ENCODE measurements at places on chromosomes 3 and 15. TPM values are rescaled to one million over a fixed set of nuclear protein-coding genes. Genes with fewer than 3 reads are reported as not detected.

DNA sequence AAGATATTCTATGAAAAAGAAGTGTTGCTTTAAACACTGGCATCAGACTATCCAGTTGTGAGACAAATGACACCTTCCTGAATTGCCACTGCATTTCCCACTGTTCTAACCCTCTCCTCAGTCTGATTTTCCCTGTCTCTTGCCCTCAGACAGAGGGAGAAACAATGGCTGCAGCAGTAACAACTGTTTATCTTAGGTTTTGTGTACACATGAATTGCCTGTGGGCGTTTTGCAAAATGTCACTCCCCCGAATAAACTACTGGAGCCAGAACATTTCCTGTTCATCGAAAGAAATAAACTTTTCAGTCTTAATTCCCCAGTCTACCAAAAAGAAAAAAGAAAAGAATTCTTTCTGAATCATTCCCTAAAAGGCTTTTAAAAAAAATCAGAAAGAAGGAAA lies 155.1 kb downstream of the MAGI1 start:
- no peak for DNase-seq

DNA sequence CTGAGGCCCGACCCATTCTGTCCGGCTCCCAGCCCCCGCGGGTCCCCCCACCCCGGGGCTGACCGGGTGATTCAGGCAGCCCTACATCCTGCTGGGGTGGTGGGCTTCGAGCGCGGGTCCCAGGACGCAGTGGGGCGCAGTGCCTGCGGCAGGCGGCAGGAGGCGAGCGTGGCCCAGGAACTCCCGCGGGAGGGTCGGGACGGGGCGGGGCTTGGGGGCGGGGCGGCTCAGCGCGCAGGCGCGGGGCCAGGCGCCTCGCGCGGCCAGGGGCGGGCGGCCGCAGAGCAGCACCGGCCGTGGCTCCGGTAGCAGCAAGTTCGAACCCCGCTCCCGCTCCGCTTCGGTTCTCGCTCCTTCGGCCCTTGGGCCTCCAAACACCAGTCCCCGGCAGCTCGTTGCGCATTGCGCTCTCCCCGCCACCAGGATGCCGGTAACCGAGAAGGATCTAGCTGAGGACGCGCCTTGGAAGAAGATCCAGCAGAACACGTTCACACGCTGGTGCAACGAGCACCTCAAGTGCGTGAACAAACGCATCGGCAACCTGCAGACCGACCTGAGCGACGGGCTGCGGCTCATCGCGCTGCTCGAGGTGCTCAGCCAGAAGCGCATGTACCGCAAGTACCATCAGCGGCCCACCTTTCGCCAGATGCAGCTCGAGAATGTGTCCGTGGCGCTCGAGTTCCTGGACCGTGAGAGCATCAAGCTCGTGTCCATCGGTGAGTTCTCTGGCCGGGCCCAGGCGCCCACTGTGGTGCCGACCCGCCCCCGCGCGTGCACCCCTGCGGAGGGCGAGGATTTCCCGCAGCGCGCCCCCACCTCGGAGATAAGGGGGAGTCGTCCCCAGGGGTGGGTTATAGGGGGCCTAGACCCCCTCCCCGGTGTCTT lies at the start of gene FLNB:
Gene FLNB (plus strand): TSS at position 282 of the 885 bp plus-strand sequence. CDS start 143 bp downstream, at position 425.
- DNase-seq, result peak; percentile 78

DNA sequence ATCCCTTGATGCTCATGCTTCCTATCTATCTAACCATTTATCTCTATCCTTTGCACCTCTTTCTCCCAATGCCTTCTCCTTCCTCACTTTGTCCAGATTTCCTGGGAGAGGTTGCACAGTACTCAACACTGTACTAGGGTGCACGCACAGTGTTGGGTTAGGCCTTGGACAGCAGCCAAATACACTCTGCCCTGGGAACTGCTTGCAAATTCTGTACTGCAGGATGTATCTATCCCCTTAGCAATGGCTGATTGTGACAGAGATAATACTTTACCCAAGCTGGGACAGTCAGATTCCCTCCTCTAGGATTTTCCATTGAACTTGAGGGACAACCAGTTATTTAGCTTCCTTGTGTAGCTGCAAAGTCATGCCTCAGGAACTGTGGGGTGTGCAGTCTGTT lies 113.3 kb downstream of the IL20RB start:
- DNase-seq, result no peak

GRCh38 chr3:180378496-180378895 lies 223.5 kb upstream of the TTC14 start:
- DNase-seq, result no peak

DNA sequence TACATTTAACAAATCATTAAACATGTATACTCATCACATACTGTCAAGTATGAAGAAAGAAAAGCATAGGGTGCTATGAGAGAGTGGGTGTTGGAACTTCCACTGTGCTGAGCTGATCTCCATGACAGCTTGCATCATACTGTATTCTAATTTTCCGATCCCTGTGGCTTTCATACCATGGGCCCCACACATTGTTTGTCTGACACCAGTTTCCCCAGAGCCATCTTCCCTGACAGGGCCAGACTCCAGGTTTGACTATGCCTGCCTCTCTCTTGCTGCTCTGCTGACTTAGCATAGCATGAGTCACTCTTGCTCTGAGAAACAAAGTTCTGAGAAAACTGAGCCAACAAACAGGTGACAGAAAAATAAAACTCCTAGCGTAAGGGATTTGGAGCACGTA lies 37.0 kb upstream of the CASR start:
- DNase-seq, result no peak

DNA sequence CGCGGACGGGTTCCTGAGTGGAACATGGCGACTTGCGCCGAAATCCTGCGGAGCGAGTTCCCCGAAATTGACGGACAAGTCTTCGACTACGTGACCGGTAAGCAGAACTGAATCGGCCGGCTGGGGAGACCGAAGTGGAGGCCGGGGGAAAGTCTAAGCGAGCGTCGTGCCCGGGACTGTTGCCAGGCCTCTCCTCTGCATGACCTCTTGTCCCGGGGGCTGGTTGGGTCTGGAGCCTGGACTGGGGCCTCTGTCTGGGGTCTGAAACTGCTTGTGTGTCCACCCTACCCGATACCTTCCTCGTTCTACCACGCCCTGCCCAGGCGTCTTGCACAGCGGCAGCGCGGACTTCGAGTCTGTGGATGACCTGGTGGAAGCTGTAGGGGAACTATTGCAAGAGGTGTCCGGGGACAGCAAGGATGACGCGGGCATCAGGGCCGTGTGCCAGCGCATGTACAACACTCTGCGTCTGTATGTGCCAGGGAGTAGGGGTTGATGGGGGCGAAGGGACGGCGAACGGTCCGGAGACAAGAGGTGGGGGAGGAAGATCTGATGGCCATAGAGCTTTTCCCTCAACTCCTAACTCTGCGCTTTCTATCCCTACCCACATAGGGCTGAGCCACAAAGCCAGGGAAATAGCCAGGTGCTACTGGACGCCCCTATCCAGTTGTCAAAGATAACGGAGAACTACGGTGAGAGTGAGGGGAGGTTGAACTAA lies at the start of gene ABCF3:
Gene ABCF3 (plus strand): TSS at position 16 of the 718 bp plus-strand sequence. CDS start 9 bp downstream, at position 25.
- no peak for DNase-seq

DNA sequence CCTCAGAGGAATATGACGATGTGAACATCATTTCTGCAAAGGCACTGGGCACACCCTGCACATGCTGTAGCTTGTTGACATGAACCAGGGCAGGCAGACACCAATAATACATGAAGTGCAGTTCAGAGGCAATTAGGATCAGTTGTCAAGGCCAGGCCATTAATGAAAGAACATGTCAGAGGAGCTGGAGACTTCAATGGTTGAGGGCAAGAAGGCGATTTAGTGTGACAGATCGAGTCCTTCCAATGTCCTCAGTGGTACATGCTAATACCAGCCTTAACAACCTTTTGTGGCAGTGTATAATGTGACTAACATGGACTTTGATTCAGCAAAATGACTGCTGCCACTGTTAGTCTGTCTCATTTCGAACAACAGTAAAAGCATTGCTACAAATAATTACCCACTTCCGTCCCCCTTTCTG lies 205.2 kb upstream of the NANOGP8 start:
- no peak for DNase-seq

DNA sequence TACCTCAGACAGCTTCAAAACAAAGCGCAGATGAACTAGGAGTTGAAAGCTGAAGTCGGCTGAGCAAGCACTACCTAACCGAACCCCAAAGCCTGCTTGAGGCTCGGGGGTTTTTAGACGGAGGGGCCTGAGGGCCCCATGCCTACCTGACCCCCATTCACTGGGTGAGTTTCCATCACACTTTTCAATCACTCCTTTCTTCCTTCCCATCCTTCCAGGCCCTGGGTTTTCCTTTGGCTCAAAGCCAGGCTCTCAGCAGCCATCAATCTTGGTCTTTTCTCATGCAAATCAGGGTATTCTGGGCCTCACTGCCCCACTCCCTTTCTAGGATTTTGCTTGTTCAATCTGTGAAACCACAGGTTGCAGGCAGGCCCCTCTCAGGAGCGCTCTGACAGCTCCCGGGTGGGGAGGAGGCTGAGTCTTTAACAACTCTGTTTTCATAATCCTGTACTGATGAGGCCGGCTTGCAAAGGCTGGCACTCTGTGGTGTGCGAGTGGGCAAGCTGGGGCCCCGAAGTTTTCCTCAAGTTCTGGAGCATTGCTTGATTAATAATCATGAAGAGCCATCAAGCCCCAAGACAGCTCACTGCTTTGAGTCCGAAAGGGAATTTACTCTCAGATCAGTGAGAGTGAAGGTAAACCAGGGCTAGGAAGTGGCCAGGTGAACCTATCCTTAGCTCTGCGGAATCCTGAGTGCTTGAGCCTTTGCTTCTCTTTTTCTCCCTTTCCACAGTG lies 97.6 kb downstream of the FRMD4B start:
- no peak for DNase-seq

DNA sequence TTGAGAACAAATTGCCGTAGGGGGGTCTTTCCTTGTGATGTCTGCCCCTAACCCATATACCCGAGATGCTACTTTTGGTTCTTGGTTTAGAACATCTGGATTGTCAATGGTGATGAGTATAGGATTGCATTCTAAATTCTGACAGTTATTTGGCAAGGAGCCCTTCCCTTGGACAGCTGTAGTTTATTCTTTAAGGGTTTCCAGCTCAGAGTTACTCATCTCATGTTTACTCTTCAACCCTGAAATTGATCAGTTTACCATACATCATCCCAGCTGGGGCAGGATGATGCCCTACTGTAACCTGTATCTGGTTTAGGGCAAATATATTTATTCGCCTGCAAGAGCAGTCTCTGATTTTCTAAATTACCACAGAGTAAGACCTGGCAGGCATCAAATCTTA lies 85.7 kb upstream of the XCR1 start:
- DNase-seq, result no peak

DNA sequence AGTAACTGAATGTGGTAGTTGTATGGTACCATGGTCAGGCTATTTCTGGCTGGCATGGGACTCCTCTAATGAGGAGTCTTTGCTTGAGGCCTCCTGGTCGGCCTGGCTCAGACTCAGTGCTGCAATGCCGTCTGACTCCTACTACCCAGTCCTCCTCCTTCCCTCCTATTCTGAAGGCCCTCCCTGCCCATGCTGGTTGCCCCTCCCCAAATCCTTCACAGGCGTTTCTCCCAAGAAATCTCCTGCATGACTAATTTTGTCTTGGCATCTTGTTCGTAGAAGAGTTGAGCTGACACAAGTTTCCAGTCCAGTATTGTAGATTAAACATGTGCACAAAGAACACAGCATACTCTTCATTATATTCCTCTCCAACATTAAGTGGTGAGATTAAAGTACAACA lies 115.5 kb downstream of the NFKBIZ start:
- DNase-seq, result no peak

GRCh38 chr3:177948716-177949425 lies 587.4 kb upstream of the KCNMB2 start:
- DNase-seq, result no peak

DNA sequence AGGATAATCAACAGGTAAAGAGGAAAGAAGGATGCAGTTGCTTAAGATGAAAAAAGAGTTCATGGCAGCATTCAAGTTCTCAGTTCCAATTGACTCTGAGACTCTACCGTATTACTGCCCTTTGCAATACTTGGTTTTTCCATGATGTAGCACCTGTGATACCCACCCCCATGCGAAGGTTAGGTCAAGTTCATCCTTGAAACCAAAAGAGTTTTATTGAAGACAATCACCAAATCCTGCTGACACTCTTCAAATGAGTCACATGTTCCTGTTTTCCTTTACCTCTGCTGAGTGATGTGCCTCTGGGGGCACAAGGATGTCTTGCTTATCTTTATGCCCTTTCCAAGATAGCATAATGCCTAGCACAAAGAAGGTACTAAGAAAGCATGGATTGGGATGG lies 111.3 kb upstream of the SLC7A14 start:
- DNase-seq, result no peak

GRCh38 chr15:88913017-88913849 lies at the start of gene MFGE8:
MFGE8 (minus strand) TSS chr15:88913379; CDS start chr15:88913319, 60 bp downstream.
- DNase-seq, result peak; percentile 86

The SAMD7 gene
- not detected for polyA plus RNA-seq

The TTC23 gene
- not detected for polyA plus RNA-seq

The RASL12 gene
- polyA plus RNA-seq, result not detected

The APOD gene
- not detected for polyA plus RNA-seq

The THAP10 gene
- polyA plus RNA-seq, result not detected

The EAF1 gene
- polyA plus RNA-seq, result 7.7 TPM

The TIMP4 gene
- polyA plus RNA-seq, result not detected

The SMAD6 gene
- not detected for polyA plus RNA-seq

The EIF3J gene
- 15.3 TPM for polyA plus RNA-seq

The STARD5 gene
- 3.8 TPM for polyA plus RNA-seq

The MUC4 gene
- not detected for polyA plus RNA-seq

The DYNLT2B gene
- polyA plus RNA-seq, result 10.0 TPM

All from naive thymus-derived CD8-positive, alpha-beta T cell (primary cell).